ENCODE measurements at places on chromosomes 5 and 9. TPM values are rescaled to one million over a fixed set of nuclear protein-coding genes. Genes with fewer than 3 reads are reported as not detected.

Gene TNC
- total RNA-seq: 0.05 TPM

Gene ARHGAP26
- 18.0 TPM for total RNA-seq

Gene NUTM2G
- total RNA-seq: not detected

Gene CCNI2
- total RNA-seq: 10.0 TPM

Gene PRUNE2
- 0.72 TPM for total RNA-seq

Gene SPATA31A3
- total RNA-seq: not detected

Gene FOXD4L4
- total RNA-seq: not detected

Gene SOWAHA
- not detected for total RNA-seq

Gene PFN3
- total RNA-seq: not detected

Gene SOX30
- total RNA-seq: 0.11 TPM

Gene HRCT1
- total RNA-seq: not detected

Gene TMEM171
- total RNA-seq: not detected

Gene NTNG2
- total RNA-seq: 2.2 TPM

Gene EEIG1
- total RNA-seq: 79.7 TPM

Gene ARHGEF37
- 1.1 TPM for total RNA-seq

Gene PCDHB9
- total RNA-seq: not detected

Gene NDUFS4
- 72.0 TPM for total RNA-seq

Gene CMYA5
- 0.13 TPM for total RNA-seq

Gene GRXCR2
- not detected for total RNA-seq

Gene LRRTM2
- not detected for total RNA-seq

Gene TIGD6
- 1.2 TPM for total RNA-seq

Gene CAMK4
- total RNA-seq: 79.7 TPM

Gene GPR150
- total RNA-seq: 0.76 TPM

Gene IL11RA
- 20.7 TPM for total RNA-seq

Gene SLC28A3
- total RNA-seq: 0.23 TPM

Gene OR13J1
- not detected for total RNA-seq

Gene SPATA31C1
- not detected for total RNA-seq

Gene ERAP2
- 43.0 TPM for total RNA-seq

Gene EQTN
- not detected for total RNA-seq

Gene TTLL11
- total RNA-seq: 1.4 TPM

Gene SLC25A2
- total RNA-seq: not detected

Gene PGM5
- not detected for total RNA-seq

Gene GFPT2
- total RNA-seq: not detected

Gene EIF4E1B
- not detected for total RNA-seq

Gene LIFR
- not detected for total RNA-seq

Gene FUT7
- total RNA-seq: not detected

All from activated CD8-positive, alpha-beta T cell treated with anti-CD3 and anti-CD28 coated beads for 36 hours (primary cell).